ENCODE measurements at places on chromosomes 5 and 9. TPM values are rescaled to one million over a fixed set of nuclear protein-coding genes. Genes with fewer than 3 reads are reported as not detected.

SYK gene
- under 0.01 TPM for total RNA-seq

IFNW1 gene
- not detected for total RNA-seq

IFNA13 gene
- not detected for total RNA-seq

LHX3 gene
- total RNA-seq = not detected

FCN2 gene
- total RNA-seq = not detected

TLE1 gene
- total RNA-seq = 32.0 TPM

DMXL1 gene
- 17.5 TPM for total RNA-seq

CCDC69 gene
- total RNA-seq = 3.3 TPM

ZDHHC11B gene
- 0.32 TPM for total RNA-seq

MEIKIN gene
- not detected for total RNA-seq

All from bronchial smooth muscle cell (primary cell).